ENCODE measurements at places on chromosomes 16 and 17.

- DNase-seq: no peak
Observed at GRCh38 chr16:27969574-27969973, 93.9 kb downstream of the GSG1L start.

DNA sequence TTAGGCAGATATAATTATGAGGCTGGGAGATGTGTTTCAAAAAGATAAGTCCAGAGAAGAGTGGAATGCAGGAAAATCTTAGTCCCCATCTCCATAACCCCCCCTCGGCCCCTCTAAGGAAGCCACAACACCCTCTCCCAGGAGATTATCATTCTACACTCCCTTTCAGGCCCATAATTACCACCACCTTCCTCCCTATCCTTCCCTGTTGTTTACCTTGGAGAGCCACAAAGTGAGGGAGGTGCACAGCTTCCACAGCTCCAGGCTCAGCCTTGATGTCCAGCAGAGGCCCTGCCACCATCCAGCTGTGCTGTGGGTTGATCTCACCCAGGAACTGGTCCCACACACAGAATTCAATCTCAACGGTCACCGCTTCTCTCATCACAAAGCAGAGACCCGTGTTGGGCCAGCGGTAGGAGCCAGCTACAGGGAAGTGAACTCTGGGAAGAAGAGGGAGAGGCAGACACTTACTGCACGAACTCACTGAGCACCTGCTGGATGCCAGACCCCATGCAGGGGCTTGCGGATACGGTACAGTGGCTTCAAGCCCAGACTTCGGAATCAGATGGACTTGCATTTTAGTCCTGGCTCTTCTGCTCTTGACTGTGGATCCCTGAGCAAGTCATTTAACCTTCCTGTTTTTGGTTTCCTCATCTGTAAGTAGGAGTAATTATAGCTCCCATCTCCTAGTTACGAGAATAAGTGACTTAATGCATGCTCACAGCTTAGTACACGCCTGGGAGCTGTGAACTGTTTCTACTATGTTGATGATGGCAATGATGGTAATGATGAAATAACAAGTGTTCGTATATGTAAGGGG is 44.1 kb downstream of the MIS12 start:
- DNase-seq: no peak

- DNase-seq: no peak
Observed at GRCh38 chr17:8621585-8621984, 8.9 kb downstream of the MYH10 start.

GRCh38 chr16:3816326-3816725 is 64.2 kb downstream of the CREBBP start:
- DNase-seq: no peak

DNA sequence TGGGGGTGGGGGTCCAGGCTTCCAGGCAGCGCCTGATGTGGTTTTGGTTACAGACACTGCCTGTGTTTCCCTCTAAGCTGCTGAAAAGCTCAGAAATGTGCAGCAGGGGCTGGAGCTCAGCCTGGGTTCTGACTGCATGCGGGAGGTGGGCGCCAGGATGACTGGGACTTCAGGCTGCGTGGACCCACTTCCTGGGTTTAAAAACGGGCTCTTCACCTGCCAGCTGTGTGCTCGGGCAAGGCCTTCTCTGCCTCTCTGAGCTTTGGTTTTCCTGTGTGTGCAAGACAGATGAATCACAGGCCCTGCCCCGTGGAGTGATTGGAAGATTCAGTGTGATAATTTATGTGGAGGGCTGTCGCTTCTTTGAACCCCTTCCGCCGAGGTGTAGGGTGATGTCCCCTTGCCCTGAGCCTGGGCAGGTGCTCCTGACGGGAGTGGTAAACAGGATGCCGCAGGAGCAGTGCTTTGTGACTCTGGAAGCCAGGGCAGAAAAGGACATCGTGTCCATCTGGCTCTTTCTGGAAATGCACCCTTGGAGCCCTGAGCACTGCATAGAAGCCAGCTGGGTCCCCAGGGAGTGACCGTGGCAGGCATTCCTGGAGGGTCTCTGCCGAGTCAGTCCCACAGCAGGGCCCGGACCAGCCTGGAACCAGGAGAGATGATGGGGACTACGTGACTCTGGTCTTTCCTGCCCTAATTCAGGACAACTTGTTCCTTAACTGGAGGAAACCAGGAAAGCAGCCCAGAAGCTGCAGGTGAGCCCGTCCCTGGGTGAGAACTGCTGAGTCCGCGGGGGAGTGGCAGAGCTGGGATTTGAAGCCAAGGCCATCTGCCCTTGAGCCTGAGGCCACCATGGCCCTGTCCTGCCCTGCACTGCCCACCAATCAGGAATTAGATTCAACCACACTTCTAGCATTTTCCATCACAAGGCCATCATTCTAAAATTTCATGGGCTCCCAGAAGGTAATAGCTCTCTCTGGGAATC is 28.5 kb upstream of the SLC7A5 start:
- DNase-seq: no peak

GRCh38 chr16:22330326-22330725 is 33.1 kb downstream of the POLR3E start:
- no peak for DNase-seq

GRCh38 chr17:71936977-71937376 is 183.8 kb upstream of the SOX9 start:
- DNase-seq: no peak

DNA sequence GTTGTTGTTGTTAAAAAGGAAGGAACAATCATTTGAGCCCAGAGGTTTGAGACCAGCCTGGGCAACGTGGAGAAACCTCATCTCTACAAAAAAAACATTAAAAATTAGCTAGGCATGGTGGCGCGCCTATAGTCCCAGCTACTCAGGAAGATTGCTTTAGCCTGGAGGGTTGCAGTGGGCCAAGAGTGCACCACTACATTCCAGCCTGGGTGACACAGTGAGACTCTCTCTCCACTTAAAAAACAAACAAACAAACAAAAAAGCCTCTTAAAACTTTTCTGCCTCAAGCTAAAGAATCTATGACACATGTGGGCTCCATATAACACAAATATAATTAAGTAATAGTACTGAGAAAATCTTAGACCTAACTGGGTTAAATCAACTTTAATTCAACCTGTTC is 12.5 kb downstream of the MBTPS1 start:
- no peak for DNase-seq

GRCh38 chr16:68665501-68665900 is 20.4 kb downstream of the CDH3 start:
- no peak for DNase-seq

DNA sequence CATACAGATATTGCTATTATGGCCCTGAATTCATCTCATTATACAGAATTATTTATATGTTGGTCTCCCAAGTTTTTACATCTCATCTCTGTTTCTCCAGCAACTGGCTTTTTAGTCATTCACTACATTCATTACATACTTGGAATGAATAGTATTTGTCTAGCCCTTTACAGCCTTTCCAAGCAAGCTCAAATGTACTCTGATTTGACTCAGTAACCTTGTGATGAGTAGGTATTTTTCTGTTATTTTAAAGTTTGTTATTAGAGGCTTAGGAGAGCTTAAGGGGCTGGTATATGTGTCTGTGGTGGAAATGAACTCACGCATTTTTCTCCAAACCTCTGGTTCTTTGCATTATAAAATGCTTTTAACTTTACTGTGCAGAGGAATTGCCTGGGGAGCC is 224.7 kb downstream of the SNX29 start:
- DNase-seq: no peak

- DNase-seq: peak; percentile 64
Observed at GRCh38 chr17:180381-181244, 837 bp downstream of the DOC2B start.

GRCh38 chr16:11857161-11857560 is 5.8 kb upstream of the RSL1D1 start:
- no peak for DNase-seq

GRCh38 chr17:5364156-5364555 is 55.3 kb downstream of the NUP88 start:
- no peak for DNase-seq

DNA sequence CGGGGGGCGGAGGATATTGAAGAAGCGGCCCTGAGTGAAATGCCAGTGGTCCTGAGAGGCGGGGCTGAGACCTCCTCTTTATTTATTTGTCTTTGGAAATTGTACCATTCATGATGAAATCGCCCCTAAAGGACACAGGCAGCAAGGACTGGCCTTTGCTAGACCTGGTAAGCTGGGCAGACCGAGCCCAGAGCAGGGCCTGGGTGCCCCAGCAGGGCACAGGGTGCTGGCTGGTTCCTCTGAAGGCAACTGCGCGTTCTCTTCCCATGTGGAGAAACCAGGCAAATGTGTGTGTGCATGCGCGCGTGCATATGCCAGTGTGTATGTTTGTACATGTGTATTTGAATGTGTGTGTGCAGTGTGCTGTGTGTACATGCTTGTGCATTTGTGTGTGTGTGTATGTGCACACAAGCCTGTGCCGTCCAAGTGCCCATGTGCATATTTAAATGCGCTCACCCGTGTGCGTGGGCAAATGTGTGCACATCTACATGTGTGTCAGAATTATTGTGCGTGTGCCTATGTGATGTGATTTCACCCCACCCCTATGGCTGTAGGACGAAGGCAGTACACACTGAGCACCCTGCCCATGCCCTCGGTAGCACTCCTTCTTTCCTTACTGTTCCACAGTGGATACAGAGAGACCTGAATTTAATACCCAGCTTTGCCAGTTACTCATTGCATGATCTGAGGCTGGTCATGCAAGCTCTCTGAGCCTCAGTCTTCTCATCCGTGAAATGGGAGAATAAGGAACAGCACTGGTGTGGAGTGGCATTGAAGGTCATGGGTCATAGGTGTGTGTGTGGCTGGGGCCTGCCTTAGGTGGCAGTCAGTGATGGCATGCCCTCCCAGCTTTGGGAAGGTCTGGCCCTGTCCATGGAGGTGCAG is 105.2 kb downstream of the CMIP start:
- DNase-seq: no peak

DNA sequence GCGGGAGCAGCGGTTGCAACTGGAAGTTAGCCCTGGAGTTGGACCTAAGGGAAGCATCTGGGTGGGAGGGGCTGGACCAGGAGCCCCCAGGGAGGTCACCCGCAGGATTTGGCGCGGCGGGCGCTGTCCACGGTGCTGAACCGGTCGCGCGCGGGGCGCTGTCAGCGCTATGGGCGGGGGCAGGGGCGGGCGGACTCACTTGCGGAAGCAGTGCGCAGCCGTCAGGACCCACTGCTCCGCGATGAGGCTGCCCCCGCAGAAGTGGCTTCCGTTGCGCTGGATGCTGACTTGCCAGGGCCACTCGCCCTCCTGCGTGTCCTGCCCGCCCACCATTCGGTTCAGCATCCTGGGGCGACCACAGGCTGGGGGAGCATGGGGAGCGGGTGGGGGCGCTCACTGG is 4.5 kb downstream of the PRSS27 start:
- DNase-seq: peak; percentile 88

GRCh38 chr17:57927048-57927723 is 28.0 kb downstream of the CUEDC1 start:
- DNase-seq: no peak

- no peak for DNase-seq
Observed at GRCh38 chr16:65490286-65490685, 368.4 kb upstream of the CDH11 start.

GRCh38 chr17:16917671-16918394 is 54.1 kb downstream of the TNFRSF13B start:
- no peak for DNase-seq

GRCh38 chr16:183005-183404 is 2.7 kb downstream of the HBQ1 start:
- DNase-seq: no peak

GRCh38 chr17:21034340-21035235 is 8.2 kb downstream of the USP22 start:
- DNase-seq: no peak

DNA sequence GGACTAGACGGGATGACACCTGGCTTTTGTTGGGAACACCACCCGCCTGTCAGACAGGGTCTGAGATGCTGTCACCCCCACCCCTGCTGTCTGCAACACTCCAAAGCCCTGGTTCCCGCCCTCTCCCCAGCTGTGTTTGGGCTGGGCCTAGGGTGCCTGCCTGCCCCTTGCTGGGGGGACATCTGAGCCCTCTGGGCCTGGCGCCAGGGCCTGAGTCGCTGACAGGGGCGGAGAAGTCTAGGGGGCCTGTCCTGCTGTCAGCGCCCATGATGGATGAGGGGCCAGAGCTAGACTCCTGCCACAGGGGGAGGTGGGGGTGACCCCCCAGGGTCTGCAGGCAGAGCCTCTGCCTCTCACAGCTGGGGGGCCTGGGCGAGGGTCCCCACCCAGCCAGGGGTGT is 7.6 kb upstream of the PKMYT1 start:
- no peak for DNase-seq

- DNase-seq: no peak
Observed at GRCh38 chr17:3894911-3895343, 2.1 kb upstream of the CAMKK1 start.

DNA sequence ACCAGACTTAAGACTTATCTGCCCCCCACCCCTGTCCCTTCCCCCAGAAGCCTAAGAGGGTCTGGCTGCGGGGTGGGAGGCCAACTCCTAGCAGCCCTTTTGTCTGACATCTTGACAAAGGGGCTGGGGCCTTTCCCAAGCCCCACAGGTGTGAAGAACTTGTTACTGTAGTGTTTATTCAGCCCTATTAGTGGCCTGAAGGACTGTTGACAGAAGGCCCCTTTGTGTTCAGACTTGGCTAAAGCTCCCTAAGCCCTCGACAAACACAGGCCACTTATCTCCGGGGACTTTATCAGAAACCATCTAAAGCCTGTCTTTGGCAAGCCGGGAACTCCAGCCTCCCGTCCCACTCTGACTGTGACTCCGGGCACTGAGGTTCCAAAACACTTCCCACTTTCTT is 129.8 kb downstream of the NTN1 start:
- DNase-seq: no peak

- DNase-seq: no peak
Observed at GRCh38 chr16:66639091-66639885, 34.8 kb downstream of the CMTM3 start.

GRCh38 chr17:3167574-3167973 is 29.7 kb upstream of the OR1A2 start:
- DNase-seq: no peak

DNA sequence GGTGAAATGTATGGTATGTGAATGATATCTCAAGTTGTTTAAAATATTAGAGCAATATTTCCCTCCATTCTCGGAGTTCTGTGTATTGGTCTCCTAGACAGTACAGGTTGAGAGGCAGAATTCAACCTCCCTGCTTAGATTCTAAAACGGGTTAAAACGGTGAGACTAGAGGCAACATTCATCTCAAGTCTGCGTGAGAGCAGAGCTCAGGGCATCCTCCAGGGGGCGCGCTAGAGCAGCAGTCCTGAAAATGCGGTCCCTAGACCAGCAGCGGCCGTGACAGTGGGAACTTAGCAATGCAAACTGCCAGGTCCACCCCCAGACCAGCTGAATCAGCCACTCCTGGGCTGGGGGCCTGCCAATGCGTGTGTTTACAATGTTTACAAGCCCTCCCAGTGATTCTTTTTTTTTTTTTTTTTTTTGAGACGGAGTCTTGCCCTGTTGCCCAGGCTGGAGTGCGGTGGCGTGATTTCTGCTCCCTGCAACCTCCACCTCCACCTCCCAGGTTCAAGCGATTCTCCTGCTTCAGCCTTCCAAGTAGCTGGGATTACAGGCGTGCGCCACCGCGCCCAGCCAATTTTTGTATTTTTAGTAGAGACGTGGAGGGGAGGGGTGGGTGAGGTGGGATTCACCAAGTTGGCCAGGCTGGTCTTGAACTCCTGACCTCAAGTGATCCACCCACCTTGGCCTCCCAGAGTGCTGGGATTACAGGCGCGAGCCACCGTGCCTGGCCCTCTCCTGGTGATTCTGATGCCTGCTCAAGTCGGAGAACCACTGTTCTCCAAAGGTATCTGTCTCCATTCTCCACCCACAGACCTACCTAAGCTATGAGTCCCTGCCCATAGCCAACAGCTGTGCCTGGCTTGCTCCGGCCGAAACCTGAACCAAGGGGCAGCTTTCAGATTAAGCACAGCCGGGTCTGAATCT is 24.2 kb downstream of the KLHL36 start:
- peak; percentile 60 for DNase-seq
